ENCODE measurements at places on chromosomes 7 and 10.
A peak's percentile ranks its signal among the peaks of the same experiment; 100 is the strongest.

GRCh38 chr10:128596906-128597305 lies 470.7 kb upstream of the MKI67 start:
- no peak for DNase-seq

DNA sequence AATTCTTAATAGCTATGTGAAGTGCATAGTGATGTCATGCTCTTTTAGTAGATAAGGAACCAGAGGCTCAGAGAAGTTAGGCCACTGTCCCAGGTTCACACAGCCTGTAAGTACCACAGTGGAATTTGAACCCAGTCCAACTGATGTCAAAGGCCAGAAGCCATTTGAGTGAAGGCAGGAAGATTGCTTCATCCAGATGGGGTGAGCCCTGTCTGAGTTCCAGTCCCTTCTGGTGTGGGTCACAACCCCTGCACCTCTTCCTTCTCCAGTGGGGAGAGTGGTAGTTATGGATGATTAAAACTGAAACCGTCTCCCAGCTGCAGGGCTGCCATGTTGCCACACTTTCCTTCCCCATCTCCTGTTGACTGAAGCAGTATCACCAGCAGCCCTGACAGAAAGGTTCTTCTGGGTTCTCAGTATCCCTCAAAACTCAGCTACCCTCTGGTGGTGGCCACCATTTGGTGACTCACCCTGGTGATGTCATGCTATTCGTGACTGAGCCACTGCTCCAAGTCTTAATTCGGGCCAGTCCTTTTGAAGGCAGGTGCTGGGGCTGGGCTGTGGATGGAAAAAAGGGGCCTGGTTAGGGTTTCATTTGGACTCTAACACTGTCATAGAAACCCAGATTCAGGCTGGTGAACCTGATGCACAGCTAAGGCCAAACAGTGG lies 1.5 kb upstream of the C10orf95 start:
- peak; percentile 55 for DNase-seq

DNA sequence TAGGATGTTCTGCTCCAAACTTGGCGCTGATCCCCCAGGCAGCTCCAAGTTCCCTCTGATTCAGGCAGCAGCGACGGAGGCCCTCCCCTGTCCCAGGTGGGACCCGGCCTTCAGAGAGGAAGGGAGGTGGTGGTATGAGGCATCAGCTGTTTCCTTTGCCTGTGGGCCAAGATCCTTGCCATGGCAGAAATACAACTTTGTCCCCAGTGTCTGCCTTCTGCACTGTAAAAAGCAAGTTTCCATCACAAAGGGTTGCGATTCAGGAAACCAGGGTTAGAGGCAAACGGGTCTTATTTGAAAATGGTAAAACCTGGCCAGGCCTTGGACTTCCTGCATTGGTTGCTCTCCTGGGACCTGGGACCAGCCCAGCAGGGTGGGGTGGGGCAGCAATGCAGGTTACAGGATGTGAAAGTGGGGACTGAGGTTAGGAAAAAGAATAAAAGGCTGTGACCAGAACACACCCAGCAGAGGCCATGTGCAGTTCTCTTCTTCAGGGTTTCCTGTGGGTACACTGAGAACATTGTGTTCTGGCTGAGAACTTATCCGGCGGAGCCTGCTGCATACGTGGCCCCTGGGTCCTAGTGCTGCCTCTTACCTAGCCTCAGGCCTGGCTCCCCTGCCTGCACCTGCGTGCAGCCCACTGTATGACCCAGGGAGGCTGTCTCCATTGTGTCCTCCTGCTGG lies 25.1 kb upstream of the DDIT4 start:
- peak; percentile 33 for DNase-seq

GRCh38 chr7:39045231-39045630 lies 67.5 kb downstream of the POU6F2 start:
- no peak for DNase-seq

GRCh38 chr10:11617233-11617632 lies 5.8 kb upstream of the USP6NL start:
- no peak for DNase-seq

DNA sequence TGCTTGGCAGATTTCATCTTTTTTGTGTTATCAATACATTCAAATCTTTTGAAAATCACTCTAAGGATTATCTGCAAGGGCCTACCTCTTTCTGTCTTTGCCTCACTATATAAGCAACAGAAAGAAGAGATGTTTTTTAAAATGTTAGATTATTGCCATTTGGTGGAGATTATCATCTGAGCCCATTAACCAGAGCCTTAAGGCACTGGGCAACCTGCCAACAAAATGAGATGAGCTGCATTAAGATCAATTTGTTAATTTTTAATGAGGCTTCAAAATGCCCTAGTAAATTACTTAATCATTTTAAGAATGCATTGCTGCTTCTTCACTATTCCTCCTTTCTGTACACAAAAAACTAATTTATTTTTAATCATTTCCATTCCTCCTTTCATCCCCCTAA lies 314.1 kb downstream of the SNX13 start:
- DNase-seq: peak; percentile 19

DNA sequence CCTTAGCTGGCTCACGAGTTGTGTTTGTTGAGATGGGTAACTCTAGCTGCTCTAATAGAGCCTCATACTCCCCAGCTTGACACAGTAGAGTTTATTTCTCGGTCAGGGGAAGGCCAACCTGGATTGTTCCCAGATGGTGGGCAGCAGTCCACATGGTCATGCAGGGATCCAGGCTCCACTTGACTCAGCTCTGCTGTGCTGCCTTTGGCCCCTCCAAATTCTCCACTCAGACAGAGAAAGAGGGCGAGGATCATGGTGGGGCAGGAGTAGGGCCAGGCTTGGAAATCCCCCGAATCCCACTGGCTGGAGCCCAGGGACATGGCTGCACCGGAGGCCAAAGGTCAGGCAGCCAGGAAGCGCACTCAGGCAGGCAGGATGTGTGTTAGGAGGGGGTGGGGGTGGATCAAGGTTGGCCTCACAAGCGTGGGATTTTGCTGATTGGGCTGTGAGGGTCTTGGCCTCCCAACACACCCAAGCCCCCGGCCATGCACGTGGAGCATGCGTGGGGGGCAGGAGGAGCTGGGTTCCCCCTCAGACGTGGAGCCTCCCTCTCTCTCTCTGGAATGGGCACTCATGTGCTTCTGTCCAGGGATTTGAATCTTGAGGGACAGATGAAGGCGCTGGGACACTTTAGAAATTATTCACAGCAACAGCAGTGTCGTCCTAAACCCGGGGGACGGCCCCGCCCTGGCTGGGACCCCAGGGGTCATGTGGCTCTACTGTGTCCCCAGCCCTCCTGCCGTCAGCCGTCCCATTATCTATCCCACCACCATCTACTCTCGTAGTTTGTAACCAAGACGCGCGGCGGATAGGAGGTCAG lies 44.8 kb downstream of the PDGFA start:
- DNase-seq: no peak

All from fibroblast of skin of right quadriceps (primary cell).